ENCODE measurements at places on chromosomes 12 and 14. TPM values are rescaled to one million over a fixed set of nuclear protein-coding genes. Genes with fewer than 3 reads are reported as not detected.

A2M gene
- total RNA-seq: 399 TPM

EIF2S3B gene
- total RNA-seq: 2.5 TPM

WASHC3 gene
- 42.1 TPM for total RNA-seq

SRRM4 gene
- not detected for total RNA-seq

KCNK10 gene
- total RNA-seq: not detected

DNA sequence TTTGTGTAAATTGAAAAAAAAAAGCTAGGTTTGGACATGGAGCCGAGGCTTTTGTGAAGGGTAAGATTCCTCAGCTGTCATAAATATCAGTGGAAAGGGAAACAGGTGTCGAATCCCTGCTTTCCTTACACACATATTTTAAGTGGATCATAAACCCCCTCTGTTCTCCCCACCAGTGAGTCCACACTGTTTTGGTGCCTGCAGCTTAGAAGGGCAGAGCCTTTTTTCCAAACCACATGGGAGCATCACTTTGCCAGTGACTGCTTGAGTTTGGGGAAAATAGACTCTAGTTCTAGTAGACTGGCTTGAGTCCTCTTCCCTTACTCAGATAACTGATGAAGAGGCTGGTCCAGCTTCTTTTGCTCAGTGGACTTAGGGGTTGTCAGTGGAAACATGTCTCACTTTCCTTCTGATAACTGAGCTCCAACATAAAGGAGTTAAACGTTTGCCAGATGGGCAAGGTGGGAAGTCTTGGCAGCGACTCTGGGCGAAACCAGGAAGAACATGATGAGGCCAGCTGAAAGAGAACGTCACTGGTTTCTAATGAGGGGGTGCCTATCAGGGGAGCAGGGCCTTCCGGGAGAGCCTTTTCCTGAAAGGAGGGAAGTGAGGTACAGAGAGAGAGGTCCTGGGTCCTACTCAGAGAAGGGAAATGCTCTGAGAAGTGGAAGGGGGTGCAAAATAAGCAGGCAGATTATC is 168.1 kb upstream of the PARP11 start:
- no peak for DNase-seq

DNA sequence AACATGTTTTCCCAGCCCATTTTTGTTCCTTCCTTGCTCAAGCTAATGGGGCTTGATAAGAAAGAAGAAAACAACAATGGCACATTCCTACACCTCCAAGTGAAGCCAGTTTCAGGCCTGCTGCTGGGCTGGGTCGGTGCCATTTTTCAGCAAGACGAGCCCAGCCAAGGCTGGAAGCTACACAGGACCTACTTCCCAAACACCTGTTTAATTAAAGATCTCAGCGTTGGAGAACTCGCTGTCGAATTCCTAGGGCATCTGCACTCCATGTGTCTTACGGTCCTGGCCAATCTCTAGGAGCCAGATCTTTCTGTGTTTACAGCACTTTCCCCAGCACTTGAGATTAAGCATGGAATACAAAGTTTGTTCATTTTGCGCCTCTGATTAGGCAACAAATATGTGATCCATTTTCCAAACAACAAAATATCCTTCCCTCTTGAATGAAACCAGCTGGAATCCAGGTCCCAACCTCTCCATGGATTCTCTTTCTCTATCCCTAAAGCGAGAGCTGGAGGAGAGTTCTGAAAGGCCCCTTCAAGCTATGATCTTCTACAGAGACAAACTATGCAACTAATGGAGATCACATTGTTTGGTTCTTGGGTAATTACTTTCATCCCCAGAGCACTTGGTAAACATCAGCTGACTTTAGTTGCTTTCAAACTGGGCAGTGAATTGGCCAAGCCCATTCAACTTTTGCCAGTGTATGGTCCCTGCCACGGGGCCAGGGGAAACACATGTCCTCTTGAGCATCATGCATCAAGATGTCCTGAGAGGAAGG is 34.3 kb upstream of the TC2N start:
- peak; percentile 52 for DNase-seq

GRCh38 chr12:97005646-97006045 is 98.6 kb downstream of the NEDD1 start:
- no peak for DNase-seq

GRCh38 chr14:93005135-93005813 is 82.3 kb downstream of the CHGA start:
- DNase-seq: no peak

GRCh38 chr12:59066445-59066844 is 146.1 kb upstream of the LRIG3 start:
- no peak for DNase-seq

DNA sequence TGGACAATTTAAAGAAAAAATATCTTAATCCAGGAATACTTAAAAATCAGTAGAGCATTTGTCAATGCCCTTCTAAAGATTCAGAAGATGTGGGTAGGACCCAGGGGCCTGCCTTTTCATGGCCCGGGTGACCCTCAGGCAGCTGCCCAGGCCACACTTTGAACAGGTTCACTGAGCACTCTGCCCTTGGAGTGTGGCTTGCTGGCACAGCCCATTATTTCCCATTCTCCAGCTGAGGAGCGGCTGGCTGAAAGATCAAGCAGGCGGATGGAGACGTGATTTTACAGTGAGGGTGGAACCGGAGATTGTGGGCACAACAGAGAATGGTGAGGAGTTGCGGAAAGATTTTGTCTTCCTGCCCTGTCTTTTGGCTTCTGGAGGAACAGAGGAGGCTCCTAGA is 7.1 kb upstream of the PRPH start:
- DNase-seq: no peak

DNA sequence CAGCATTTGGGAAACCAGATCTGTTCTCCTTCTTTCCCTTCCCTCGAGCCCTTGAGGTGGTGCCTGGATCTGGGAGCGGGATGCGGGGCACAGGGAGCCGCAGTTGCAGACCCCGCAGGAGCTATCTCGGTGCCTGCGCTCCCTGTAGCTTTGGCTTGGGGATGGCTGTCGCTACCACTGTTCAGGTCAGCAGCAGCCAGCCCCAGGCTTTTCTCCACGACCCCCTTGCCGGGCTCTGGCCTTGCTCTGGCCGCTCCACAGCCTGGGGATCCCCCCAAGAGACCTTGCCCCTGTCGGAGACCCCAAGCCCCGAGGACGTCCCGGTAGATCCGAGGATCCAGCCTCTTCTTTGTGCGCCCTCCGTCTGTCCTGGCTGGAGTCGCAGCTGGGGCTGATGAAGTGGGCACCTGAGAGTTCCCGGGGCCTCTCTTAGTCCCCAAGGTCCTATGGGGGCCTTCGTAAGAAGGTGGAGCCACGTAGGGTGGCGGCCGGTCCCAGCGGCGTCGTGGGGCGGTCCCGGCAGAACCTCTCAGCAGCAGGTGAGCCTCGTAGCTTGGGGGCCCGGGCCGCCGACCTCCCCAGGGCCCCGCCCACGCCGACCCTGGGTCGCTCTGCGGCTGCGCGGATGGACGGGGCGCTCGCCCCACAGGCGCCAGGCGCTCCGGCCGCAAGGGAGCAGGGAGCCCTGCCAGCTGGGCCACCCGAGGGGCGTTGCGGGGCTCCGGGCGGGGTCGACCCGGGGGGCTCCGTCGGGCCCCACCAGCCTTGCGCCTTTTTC is 1.3 kb downstream of the DDN start:
- no peak for DNase-seq

DNA sequence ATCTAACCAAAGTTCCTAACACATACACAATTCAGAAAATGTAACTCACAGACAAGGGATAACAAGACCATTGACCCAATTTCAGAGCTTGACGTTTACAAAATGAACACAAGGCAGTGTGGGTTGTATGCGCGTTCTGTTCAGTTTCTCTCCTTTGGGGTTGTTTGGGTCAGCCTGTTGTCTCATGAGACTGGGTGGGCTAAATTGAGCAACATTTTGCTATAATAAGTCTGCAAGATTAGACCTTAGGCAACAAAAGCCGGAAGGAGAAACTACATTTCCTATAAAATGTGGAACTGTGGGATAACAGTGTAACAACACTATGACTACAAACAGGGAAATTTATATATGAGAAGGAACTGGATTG is 18.8 kb upstream of the LTA4H start:
- no peak for DNase-seq

DNA sequence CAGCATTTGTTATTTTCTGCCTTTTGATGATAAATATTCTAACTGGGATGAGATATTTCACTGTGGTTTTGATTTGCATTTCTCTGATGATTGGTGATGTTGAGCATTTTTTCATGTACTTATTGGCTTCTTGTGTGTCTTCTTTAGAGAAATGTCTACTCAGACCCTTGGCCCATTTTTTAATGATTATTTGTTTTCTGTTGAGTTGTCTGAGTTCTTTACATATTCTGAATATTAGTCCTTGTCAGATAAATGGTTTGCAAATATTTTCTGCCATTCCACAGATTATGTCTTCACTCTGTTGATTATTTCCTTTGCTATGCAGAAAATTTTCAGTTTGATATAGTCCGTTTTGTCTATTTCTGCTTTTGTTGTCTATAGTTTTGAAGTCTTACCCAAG is 317.0 kb downstream of the CEP128 start:
- DNase-seq: no peak

DNA sequence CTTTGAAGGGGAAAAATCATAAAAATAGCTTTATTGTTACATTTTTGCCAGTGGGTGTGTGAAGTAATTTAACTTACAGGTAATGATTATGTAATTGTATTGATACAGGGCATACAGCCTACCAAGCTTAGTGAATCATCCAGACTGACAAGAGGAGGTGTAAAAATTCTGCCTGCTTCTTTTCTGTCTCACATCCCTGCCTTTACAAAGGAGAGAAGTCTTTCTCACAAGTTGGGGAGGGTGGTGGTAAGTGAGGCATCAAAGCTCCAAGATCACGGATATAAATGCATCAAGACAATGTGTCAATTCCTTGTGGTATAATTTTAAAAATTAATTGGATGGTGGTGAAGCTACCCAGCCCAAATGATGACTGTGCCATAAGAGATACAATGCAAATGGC is 39.0 kb upstream of the G2E3 start:
- no peak for DNase-seq

DNA sequence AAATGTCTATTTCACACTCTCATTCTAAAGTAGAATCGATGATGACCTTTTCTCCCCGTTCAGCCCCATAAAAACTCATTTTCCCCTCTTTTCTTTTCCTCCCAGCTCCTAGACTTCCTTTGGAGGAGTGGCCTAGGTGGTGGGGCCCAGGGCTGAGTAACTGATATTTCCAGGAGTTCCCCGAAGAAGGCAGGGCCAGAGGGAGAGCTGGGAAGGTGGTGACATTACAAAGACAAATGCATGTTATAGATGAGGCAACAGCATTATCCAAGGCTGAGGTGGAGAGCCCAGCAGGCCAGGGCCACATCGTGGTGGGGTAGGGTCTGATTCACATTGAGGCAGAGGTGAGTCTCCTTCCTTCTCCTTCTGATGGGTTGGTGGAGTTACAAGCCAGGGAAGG is 22.2 kb upstream of the HDAC7 start:
- no peak for DNase-seq

GRCh38 chr14:60757567-60758002 is 23.0 kb downstream of the MNAT1 start:
- no peak for DNase-seq

GRCh38 chr12:126538888-126539287 is 1473.7 kb downstream of the AACS start:
- no peak for DNase-seq

GRCh38 chr12:123057513-123058265 is 77.2 kb downstream of the ARL6IP4 start:
- no peak for DNase-seq
